ENCODE measurements at places on chromosomes 6 and 20.

DNA sequence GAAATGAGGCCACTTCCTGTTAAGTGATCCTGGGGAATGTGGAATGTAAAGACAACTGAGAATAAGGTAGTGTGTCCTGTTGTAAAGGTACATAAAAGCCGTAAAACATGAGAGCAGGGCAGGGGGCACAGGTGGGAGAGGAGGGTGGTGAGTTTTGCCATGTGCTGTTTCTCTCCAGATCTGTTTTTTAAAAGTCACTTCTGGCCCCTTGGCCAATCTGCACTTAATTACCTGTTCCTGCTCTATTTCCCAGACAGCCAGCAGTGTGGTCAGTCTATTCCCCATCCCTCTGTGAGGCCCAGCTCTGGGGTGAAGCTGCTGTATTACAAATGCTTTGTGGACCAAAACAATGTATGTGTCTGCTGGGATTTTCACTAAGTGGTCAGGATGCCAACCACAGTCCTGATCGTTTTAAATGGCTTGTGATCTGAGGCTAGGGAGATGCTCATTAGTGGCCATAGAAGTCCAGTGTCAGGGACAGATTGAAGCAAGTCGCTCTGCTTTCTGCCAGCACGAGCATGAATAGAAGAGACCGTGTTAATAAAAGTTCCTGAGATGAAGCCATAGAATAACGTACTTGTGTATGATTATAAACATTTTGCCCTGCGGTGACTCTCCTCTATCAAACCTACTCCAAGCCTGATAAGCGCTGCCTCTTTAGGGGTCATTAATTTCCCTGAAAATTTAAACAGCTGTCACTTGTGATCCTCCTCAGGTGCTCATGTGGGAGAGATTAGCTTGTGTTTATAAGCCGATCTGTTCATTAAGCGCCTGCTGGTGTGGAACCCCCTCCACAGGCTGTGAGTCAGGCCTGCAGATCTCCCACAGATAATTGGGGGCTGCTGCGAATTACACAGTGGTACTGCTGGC lies 111.8 kb upstream of the CENPW start:
- no peak for DNase-seq

DNA sequence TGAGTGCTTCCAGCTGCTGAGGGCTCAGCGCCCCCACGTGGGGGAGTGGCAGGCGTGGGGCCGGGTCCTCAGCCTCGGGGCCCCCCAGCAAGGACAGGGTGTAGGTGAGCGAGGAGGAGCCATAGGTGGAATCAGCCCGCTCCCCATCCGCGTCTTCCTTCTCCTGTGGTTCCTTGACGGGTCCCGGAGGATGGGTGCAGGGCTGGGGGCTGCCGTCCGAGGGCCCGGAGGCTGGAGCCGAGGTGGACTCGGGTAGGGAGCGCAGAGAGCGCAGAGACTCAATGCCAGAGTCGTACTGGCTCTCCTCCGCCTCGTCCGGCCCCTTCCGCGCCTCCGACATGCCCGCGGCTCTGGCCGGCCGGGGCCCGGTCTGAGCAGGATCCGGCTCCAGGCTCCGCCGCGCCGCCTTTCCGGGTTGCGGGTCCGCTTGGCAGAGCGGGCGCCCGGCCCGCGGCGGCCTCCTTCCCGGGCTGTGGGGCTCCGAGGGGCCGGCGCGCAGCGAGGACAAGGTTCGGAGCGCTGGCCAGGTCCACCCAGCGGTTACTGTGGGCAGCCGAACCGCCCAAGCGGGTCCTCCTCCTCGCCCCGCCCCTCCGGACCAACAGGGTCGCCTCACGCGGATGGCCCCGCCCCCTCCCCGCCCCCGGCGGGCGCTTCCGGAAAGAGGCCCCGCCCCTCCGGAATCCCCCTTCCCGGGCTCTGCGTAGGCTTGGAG lies at the start of gene NFKBIE:
NFKBIE (minus strand) TSS at position 545 of the 715 bp plus-strand sequence; CDS start at position 340, 205 bp downstream.
- DNase-seq = peak; percentile 81

DNA sequence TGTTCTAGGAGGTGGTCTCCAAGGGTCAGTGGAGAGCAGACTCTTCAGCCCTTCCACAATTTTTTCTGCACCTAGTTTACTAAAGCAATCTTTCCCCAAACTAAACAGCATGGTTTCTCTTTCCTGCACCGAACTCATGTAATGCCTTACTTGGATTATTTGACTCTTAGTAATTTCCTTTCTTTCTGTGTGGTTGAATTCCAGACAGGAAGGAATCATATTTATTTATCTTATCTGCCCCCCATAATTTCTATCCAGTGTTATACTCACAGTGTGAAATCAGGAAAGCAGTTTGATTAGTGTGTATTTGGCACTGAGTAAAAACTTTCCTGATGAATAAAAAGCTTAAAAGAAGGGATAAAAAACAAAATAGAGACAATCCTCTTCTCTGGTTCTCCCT lies 140.3 kb upstream of the STMND1 start:
- DNase-seq = no peak

GRCh38 chr6:145627451-145627850 lies 107.9 kb downstream of the EPM2A start:
- DNase-seq = no peak

GRCh38 chr20:14919501-14920081 lies 582.2 kb upstream of the FLRT3 start:
- no peak for DNase-seq

GRCh38 chr6:128033156-128033555 lies 132.3 kb upstream of the THEMIS start:
- no peak for DNase-seq

- DNase-seq = no peak
These were observed 7.8 kb upstream of the MRS2 start for GRCh38 chr6:24394780-24395437.

- DNase-seq = no peak
These were observed 69.9 kb downstream of the HACE1 start for GRCh38 chr6:104789770-104790190.

DNA sequence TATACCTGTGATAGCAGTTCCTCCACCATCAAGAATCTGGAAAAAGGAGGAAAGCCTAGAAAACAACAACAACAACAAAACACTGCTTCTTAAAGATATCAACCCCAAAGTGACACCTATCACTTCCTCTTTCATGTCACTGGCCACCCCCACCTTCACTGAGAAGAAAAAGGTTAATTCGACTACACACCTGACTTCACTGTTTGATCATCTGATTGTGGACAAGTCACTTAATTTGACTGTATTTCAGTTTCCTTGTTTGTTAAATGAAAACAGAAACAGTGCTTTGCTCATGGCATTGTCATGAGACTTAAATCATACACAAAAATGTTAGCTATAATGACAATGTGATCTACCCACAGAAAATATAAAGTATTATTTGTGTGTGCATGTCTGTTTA lies 280.6 kb upstream of the SULF2 start:
- no peak for DNase-seq

DNA sequence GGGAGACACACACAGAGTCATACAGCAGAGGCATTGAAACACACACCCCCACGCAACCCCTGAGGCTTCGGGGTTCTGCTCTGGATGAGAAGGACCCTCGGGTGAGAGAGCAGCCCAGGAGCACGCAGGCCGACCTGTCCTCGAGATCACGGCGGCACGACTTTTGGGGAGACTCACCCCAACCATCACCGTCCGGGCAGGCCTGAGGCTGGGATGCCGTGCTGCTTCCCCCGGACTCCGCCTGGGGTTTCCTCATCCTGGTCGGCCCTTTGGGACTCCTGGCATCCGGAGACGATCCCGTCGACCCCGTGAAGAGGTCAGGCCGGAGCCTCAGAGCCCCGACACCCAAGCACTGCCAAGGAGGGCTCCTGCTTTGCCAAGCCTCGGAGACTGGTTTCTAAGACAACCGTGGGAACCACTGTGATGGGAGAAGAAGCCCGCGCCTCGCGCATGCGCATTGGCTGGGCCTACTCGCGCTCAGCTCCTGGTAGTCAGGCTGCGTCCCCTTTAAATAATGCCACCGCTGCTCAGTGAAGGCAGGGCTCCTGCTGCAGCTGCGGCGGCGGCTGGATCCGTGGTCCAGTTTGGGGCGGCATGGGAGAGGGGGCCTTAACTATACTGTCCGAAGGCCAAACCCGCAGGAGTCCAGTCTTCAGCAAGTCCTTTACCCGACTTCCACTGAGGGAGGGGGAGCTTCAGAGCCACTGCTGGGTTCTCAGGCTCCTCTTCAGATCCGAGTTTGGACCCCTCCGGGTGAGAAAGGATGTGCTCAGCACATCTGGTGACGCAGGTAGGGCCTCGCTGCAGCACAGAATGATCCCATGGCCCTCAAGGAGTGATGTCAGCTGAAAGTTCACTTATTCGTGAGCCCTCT lies 171.4 kb upstream of the ZNF337 start:
- no peak for DNase-seq

GRCh38 chr6:40342723-40343122 lies 244.4 kb downstream of the LRFN2 start:
- DNase-seq = no peak

DNA sequence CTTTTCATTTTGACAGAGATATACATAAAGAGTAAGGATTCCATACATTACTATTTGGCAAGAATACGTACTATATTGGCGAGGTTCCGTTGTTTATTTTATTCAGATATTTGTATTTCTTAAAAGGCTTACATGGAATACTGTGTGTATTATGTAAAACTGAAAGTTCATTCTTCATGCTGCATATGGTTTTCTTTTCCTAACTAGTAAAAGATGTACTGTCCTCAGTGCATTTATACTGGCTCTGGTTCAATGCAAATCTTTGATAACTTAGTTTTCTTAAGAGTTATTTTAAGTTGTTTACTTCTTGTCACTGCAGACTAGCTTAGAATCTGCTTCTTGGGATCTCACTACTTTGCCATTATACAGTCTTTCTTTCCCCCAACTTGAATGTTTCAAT lies 42.0 kb downstream of the ADGRB3 start:
- no peak for DNase-seq

- no peak for DNase-seq
These were observed 65.5 kb upstream of the QKI start for GRCh38 chr6:163348789-163349680.

DNA sequence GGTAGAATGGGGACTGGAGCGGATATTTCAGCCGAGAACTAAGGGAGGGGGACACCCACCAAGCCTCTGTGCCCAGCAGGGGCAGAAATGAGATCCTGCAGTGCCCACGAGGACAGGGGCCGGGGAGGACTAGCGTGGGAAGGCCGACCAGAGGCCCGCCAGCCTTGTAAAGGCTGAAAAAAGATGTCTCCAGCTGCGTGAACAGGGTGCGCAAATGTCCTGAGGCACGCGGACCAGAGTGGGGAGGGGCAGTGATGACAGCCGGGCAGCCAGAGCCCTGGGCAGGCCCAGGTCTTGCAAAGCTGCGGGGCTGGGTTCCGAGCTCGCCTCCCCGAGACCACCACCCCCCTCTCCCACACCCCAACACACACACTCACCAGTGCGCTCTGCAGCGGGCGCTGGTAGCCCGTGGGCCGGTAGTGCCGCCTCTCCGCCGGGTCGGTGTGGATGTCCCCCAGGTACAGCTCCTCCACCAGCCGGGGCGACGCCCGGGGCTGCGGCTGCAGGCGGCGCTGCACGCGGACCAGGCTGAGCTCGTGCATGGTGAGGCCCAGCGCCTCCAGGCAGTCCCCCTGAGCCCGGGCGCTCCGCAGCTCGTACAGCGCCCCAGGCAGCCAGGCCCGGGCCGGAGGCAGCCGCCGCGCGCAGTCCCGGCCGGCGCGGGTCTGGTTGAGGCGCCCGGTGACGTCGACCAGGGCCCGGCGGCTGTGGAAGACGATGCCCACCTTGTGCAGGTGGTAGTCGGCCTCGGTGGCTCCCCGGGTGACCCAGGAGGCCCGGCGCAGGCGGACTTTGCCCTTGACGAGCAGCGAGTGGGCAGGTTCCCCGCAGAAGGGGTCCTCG lies 48.2 kb downstream of the APCDD1L start:
- DNase-seq = no peak

GRCh38 chr20:6764619-6765018 lies 2.9 kb upstream of the BMP2 start:
- DNase-seq = no peak

- DNase-seq = peak; percentile 17
These were observed 47.4 kb downstream of the TRMT11 start for GRCh38 chr6:126033696-126034095.

- no peak for DNase-seq
These were observed 258.9 kb upstream of the TCF21 start for GRCh38 chr6:133629970-133630369.

DNA sequence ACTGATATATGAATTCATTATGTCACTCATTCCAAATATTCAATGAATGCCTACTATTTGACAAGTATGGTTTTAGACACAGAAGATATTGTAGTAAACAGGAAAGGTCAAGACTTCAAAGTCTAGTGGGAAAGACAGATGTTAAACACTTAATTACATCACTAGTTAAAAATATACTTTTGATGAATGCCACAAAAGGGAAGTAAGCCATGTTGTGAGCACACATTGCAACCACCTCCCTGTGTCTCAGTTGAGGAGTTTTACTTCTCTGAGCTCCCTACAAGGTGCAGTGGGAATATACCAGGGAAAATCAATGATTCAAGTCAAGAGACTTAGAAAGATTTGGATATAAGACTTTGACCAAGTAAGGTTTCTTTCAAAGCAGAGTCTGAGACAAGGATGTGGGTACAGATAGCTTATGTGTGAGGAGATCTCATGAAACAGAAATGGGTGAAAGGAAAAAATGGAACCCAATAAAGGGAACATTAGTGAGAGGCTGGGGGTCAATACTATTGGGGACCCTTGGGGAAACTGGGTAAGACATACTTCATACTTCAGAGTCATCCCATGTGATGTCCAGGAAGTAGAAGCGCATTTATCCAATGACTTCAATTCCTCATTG lies 503.7 kb downstream of the KIF16B start:
- no peak for DNase-seq

DNA sequence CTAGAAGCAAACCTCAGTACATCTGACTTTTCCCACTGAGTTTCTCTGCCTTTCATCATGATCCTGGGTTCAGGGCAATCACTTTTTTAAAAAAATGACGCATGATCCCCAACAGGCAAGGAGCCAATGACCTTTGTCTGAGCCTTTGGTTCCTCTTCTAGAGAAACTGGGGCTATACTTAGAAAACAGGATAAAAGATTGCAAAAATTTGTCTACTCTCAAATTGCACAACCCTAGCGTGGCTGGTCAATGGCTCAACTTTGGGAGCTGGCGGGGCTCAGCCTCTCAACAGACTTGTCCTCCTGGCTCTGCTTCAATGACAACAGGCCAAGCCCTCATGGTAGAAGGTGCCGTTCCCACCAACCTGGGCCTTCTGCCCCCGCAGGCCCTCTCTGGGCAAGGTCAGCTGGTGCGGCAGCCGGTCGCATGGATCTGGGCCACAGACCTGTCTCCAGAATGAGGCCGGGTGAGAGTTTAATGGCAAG lies 48.7 kb downstream of the PDYN start:
- DNase-seq = no peak

- DNase-seq = no peak
These were observed 125.7 kb upstream of the PHACTR1 start for GRCh38 chr6:12590901-12591300.

GRCh38 chr6:73637404-73637803 lies 16.4 kb downstream of the SLC17A5 start:
- no peak for DNase-seq

GRCh38 chr6:45664707-45665106 lies 287.0 kb upstream of the SUPT3H start:
- DNase-seq = no peak

Data from hematopoietic multipotent progenitor cell treated with erythropoietin and hydrocortisone succinate and interleukin-3 and kit ligand, for 17 days (in vitro differentiated cells).